ENCODE measurements at places on chromosomes 3 and 15.

DNA sequence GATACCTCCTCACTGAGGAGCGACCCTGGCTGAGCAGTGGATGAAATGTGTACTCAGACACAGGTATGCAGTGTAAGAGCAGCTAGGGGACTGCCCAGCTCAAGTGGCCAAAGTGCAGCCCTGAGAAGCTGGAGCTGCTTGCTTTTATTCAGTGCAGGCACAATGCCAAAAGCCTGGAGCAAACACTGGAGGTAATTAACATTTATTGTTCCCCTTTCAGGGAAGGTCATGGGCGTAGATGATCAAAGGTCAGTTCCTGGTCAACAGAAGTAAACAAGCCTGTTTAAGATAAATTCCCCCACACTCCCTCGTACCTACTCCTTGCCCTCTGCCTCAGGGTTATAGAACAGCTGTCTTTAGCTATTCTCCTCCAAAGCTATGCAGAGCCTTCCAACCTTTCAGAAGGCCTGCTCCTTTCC, 17.5 kb downstream of the PLA2G4F start:
- DNase-seq, result no peak

- DNase-seq, result no peak
Observed at GRCh38 chr3:31025541-31025940, 131.1 kb upstream of the GADL1 start.

DNA sequence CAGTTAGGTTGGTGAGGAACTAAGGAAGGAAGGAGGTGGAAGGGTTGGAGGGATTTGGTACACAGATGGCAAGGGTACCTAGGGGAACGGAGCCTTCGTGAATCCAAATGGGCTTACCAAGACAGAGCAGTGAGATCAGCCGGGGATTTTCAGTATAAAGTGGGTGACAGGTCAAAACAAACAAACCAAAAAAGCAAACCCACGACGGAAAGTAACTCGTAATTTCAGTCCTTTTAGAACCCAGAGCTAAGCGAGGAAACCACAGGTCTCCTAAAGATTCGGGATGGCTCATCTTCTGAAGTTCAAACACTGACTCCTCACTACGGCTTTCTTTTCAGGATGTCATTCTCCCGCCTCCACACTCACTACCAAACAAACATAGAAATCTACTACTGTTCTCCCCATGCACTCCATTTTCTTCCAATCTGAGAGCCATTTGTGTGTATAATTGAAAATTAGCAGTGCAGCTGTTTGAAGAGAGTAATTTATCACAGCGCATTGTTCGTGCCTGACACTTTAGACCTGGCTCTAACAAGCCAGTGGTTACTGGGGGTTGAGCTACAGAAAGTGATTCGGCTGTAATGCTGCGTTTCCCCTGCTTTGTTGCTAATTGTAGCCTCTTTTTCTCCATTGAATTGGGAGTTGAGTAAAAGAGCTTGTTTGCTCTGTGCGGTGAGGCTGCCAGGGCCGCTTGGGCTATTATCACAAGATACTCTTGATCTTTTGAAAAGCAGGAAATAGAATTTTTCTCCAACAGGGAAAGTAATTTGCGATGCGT, 64.7 kb upstream of the CCDC39 start:
- DNase-seq, result no peak

DNA sequence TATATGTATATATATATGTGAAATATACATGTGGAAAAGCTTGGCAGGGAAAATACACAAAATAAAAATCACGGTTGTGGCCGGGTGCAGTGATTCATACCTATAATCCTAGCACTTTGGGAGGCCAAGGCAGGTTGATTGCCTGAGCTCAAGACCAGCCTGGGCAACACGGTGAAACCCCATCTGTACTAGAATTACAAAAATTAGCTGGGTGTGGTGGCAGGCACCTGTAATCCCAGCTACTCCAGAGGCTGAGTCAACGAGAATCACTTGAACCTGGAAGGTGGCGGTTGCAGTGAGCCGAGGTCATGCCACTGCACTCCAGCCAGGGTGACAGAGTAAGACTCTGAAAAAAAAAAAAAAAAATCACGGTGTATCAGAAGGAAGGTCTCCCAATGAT, 20.8 kb upstream of the ARHGEF3 start:
- DNase-seq, result no peak

GRCh38 chr3:148190441-148190990, 507.2 kb upstream of the AGTR1 start:
- DNase-seq, result no peak

- no peak for DNase-seq
Observed at GRCh38 chr3:149844091-149844490, 31.1 kb downstream of the RNF13 start.

DNA sequence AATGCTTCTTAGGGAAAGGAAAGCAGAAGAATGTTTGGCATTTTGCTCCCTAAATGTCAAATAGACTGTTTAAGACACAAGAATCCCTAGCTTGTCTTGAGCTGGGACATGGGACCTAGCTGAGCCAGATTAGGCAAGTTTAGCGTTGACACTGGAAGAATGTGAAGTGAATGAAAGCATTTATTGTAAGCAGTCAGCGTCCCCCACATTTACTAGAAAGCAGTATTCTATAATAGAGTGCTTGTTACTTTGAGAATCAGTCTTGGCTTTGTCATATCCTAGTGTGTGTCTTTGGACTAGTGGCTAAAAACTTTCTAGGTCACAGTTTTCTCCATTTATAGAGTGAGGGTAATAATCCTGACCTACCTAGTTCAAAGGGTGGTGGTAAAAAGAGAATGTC, 161.6 kb downstream of the ADAMTSL3 start:
- DNase-seq, result no peak

DNA sequence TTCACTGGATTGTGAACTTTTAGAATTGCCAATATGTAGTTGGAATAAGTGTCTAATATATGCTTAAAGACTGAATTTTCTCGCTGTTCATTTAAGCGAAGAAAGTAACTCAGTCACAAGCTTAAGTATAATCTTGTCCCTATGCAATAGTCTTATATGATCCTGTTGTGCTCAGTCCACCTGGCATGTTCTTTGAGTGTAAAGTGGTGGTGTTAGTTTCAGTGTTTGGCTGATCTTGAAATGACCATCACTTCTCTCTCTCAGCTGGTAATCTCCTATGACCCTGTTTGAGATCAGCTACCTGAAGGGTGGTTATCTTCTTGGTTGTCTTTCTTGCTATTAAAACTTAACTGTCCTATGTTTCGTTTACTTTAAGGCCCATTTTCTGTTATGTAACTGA, 197.5 kb downstream of the PTPRG start:
- no peak for DNase-seq

GRCh38 chr3:114290911-114291901, 2.6 kb upstream of the TIGIT start:
- peak; percentile 93 for DNase-seq

DNA sequence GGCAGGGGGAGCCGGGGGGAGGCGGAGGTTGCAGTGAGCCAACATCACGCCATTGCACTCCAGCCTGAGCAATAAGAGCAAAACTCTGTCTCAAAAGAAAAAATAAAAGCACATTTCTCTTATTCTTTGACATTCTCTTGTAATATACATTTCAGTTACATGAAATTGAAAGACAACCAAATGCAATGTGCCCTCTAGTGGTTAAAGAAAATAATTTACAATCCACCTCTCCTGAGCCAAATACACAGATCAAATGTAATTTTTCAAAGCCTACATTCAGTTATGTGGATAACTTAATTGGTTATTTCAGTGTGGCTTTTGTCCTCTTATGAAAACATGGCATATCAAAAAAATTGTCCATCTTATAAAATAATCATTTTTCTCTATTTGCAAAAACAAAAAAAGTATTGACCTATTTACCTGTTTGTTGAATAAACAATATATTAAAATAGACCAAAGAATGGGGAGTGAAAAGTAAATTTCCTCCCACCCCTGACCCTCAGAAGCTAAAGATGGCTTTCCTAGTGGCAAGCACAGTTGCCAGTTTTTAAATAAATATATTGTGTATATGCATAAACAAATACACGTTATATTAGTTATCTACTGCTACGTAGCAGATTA, 14.2 kb upstream of the U2SURP start:
- peak; percentile 57 for DNase-seq

GRCh38 chr3:113140876-113141275, 70.5 kb upstream of the BOC start:
- no peak for DNase-seq

GRCh38 chr3:2141482-2141881, 42.8 kb downstream of the CNTN4 start:
- DNase-seq, result no peak

DNA sequence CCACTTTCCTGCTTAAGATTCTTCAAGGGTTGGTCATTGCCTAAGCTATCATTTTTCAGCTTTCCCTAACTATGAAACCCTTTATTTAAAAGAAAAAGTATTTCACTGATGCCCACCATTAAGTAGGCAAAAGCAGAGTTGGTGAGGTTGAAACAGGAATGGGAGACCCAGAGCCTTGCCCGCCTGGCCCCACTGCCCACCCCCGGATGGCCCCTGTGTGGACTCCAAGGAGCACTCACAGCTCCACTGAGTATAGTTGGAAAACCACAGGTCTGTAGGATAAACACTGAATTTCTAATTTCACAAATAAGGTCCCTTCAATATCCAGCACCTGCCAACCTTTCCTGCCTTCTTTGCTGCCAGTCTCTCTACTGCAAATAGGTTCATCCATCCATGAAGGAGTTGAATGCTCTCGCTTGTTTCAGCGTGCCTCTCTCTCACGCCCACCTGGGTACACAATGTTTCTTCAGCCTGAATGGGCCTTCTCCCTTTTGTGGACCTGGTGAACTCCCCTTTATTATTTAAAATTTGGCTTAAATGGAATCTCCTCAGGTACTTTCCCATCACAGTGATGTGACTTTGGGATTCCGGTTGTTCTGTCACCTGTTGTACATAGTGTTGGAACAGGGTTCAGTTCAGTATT, 8.7 kb upstream of the ACAP2 start:
- DNase-seq, result no peak

Measured in CD4-positive, alpha-beta T cell treated with Interleukin-21 for 1 hour (primary cell).